ENCODE measurements at places on chromosomes 7 and 10.

DNA sequence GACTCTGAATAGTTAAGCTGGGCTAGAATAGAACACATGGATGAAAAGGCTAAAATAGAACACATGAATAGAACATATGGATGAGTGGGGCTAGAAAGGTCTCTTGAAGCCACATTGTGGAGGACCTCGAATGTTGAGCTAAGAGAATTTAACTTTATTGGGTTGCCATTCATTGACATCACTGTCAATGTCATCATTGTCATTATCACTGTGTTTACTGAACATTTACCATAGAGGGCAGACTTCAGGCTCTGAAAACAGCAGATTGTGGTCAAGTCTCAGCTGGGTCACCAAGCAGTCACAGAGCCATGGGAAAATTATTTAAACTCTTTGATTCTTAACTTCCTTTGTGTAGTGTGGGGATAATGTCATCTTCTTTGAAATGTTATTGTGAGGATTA, 80.4 kb downstream of the WDFY4 start:
- no peak for DNase-seq

DNA sequence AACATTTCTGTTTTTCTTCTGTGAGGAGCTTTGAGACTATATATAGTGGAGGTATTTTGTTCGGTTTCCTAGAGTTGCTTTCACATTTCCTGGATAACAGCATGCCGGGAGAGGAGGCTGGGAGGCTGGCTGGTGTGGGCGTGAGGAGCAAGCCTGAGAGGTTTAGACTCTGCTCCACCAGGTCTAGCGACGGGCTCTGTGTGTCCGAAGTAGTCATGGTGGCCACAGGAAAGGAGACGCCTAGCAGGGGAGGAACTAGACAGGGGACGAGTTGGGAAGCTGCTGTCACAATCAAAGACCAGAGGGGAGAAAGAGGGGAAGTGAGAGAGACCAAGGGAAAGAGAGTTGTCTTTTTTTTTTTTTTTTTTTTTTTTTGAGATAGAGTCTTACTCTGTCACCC, 19.6 kb downstream of the PTPRE start:
- DNase-seq = no peak

DNA sequence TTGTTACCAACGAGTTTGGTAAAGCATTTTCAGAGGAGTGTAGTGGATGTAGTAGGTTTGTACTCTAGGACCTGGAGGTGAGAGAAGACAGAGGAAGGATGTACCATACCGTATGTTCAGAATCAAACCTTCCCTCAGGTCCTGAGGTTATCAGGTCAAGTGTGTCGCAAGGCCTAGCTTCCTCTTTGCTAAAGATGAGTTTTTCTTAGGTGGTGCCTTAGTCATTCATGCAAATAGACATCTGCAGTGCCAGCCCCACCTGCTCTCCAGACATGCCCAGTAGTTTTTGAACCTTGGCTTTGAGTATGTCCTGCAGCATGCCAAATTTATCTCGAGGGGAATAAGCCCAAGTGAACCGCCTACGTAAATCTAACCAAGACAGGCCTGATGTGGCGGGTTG, 71.3 kb downstream of the HDAC9 start:
- DNase-seq = no peak

DNA sequence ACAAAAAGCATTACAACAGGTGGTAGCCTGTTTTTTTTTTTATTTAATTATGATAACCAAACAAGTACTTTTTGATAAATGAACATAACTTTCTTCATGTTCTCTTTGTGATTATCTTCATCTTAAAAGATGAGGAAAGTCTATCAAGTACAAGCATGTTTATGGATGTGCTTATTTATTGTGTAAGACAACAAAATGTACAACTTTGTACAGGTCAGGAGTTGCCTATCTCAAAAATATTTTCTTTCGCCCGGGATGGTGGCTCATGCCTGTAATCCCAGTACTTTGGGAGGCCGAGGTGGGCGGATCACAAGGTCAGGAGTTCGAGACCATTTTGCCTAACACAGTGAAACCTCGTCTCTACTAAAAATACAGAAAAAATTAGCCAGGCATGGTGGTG, 17.0 kb downstream of the MPP7 start:
- DNase-seq = no peak

DNA sequence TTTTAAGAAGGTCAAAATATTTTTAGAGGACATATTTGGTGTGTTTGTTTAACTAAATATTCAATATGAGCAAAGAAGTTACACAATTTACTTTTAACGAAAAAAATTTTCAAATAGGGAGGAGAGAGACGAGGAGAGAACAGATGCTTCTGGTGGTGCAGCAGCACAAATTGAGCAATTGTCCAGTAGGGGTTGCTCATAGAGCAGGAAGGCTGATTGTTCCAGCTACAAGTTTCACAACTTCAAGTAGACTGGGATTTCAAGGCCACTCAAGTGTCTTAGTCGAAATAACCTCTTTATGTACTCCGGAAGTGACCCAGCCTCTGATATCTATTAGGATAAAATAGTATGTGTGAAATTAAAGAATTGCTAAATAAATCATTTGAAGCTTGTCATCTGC, 197.9 kb downstream of the HDAC9 start:
- DNase-seq = no peak

DNA sequence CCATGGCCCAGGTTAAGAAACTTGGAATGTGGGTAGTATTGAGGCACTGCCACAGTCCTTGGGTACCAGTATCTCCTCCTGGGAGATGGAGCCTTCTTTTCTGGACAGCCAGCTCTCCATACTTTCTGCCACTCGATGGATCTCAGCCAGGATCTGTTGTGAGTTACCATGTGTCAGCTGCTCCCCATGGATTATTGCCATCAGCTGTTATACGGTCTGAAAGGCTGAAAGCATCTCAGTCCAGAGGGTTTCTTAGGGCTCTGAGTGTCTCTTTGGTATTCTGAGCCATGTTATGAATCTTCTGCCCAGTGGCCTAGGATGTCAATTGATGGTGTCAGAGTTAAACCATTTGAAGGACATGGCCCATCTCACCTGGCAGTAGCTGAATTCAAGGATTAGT, 197.5 kb downstream of the C7orf25 start:
- no peak for DNase-seq

DNA sequence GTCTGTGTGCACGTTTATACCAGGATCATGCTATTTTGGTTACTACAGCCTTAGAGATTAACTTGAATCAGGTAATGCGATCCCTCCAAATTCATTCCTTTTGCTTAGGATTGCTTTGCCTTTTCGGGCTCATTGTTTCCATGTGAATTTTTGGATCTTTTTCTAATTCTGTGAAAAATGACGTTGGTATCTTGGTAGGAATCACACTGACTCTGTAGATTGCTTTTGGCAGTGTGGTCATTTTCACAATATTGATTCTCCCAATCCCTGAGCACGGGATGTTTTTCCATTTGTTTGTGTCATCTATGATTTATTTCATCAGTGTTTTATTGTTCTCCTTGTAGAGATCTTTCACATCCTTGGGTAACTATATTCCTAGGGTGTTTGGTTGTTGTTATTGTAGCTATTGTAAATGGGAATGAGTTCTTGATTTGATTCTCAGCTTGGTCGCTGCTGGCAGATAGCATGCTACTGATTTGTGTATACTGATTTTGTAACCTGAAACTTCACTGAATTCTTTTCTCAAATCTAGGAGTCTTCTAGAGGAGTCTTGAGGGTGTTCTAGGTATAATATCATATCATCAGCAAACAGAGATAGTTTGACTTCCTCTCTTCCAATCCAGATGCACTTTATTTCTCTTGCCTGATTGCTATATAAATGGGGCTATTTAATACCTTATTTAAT, 18.2 kb downstream of the SNX8 start:
- DNase-seq = no peak

- no peak for DNase-seq
Observed at GRCh38 chr10:14602807-14603533, 171.7 kb downstream of the FAM107B start.

DNA sequence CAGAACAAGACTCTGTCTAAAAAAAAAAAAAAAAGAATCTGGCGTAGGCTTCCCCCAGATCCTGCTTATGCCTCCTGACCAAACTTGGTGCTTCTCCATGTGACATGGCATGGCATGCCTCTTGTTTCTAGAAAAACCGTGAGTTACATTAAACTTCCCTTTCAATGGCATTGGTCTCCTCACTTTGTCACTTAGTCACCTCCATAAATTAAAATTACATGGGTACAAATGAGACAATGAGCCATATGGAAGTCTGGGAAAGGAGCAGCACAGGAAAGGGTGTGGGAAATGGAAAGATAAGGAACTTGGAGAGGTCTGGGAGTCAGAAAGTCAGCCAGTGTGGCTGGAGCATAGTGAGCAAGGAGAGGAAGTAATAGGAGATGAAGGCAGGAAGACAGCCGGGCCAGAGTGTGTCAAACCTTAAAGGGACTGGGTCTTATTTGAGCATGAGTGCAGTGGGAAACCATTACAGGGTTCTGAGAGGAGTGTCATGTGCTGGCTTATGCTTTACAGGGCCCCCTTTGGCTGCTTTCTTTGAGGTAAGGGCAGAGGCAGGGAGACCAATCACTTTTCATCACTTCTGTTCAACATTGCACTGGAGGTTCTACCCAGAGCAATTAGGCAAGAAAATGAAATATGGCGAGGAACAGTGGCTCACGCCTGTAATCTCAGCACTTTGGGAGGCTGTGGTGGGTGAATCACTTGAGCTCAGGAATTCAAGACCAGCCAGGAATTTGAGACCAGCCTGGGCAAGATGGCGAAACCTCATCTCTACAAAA, 21.3 kb upstream of the ZMIZ2 start:
- DNase-seq = no peak

DNA sequence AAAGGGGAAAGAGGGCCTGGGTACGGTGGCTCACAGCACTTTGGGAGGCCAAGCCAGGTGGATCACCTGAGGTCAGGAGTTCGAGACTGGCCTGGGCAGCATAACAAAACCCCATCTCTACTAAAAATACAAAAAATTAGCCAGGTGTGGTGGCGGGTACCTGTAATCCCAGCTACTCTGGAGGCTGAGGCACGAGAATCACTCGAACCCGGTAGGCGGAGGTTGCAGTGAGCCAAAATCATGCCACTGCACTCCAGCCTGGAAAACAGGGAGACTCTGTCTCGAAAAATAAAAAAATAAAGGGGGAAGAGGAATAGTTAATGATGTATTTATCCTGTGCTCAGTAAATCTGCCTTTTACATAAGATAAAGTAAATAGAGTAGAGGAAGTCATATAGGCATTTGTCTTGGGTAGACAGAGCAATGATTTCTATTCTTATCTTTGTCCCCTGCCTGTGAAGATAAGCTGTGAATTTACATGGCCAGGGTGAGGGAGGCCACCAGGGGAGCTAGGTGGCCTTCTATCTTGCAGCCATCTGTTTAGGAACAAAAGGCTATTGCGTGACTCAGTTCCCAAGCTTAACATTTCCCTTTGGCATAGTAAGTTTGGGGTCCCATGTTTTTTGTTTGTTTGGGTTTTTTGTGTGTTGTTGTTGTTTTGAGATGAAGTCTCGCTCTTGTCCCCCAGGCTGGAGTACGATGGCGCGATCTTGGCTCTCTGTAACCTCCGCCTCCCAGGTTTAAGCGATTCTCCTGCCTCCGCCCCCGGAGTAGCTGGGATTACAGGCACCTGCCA, 73.2 kb upstream of the GTF2I start:
- DNase-seq = no peak

DNA sequence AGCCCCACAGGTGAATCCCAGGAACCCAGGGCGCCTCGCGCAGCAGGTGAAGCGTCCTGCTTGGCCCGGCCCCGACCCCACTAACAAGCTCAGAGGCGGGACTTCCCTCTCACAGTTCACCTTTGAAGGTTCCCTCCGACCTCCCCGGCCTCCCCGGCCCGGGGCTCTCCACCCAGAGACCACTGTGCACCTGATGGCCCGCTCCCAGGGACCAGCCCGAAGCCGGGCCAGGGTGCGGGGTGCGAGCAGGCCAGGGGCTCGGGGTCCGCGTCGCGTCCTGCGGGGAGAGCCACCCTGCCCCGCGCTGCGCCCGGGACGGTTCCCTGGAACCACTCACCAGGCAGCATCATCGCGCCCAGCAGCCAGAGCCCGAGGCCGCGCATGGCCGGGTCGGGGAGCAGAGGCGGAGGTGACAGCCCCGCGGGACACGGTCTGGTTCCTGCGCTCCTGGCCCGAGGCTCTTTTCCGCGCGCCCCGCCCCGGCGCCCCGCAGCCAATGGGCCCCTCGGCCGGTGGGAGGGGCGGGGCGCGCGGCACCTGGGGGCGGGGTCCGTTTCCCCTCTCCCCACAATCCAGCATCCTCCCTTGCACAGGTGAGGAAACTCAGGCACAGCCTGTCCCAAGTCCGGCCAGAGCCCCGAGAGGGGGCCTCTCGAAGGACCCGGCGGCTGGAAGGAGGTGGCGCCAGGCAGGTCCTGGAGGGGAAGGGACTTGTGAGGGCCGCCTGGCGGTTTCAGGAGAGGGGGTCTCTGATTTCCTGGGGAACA, at the start of gene ADAM8:
TSS of gene ADAM8 (minus strand) at position 434 of the 767 bp plus-strand sequence. CDS start at position 383, 51 bp downstream.
- peak; percentile 77 for DNase-seq

- DNase-seq = no peak
Observed at GRCh38 chr10:29841724-29842649, 207.2 kb upstream of the SVIL start.

GRCh38 chr10:113007343-113007771, 57.3 kb downstream of the TCF7L2 start:
- peak; percentile 50 for DNase-seq

DNA sequence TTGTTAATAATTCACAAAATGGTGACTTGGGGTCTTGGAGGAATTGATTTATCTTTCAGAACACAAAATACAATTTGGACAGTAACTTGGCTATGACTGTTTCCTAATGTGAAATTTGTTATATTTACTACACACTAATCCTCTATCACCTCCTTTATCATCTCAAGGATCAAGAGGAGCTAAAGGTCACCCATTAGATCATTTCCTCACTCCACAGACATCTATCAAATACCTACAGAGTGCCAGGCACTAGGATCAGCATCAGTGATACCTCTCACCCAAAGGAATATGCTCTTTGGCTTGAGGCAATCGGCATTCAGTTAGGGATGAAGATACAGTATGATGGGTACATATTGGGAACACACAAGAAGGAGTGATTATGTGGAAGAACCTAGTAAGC, 132.1 kb downstream of the INHBA start:
- DNase-seq = no peak

GRCh38 chr7:51160990-51161615, 155.5 kb downstream of the COBL start:
- peak; percentile 48 for DNase-seq

DNA sequence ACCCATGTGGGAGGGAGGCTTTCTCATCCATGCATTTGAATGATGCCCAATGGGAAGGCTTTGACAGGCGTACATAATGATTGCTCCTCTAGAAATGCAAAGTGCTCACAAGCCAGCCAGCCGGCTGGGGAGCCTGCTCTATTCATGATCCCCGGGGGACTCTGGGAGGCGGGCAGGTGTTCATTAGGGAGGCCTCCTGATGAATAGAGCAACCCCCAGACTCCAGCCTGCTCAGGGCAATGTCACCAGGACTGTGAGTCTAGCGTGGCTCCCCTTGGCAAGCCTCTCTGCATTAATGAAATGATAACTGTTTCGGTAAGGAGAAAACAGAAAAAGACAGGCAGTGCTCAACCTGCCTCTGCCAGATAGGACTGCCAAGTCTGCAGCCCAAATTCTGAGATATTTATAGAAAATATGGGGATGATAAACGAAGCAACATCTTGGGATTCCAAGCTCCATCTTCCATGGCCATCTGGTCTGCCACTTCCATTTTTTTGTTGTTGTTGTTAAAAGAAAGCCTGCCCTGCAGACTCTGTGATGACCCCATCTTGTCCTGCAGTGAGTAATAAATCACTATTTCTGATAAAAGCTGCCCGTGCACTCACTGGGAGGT, 236.4 kb downstream of the PRPF18 start:
- no peak for DNase-seq
